ENCODE measurements at places on chromosomes 2 and 18. TPM values are rescaled to one million over a fixed set of nuclear protein-coding genes. Genes with fewer than 3 reads are reported as not detected.

The LBH gene
- total RNA-seq: 71.4 TPM

- H3K4me3 ChIP-seq: no peak overlapping the region
- DNase-seq: no peak
- no peaks in the 10 kb centered on the region for H3K36me3 ChIP-seq
- peaks cover 3% of the 10 kb centered on the region for H3K27me3 ChIP-seq
- H3K27ac ChIP-seq: no peak overlapping the region
Measured at GRCh38 chr2:31014516-31014915, 123.7 kb downstream of the GALNT14 start.

- no peak for DNase-seq
- H3K4me1 ChIP-seq: peaks cover 65% of the 10 kb centered on the region
- no peaks in the 10 kb centered on the region for H3K27me3 ChIP-seq
- H3K27ac ChIP-seq: no peak overlapping the region
- H3K36me3 ChIP-seq: peaks cover 50% of the 10 kb centered on the region
Measured at GRCh38 chr2:201269764-201270163, 9.4 kb downstream of the CASP8 start.

DNA sequence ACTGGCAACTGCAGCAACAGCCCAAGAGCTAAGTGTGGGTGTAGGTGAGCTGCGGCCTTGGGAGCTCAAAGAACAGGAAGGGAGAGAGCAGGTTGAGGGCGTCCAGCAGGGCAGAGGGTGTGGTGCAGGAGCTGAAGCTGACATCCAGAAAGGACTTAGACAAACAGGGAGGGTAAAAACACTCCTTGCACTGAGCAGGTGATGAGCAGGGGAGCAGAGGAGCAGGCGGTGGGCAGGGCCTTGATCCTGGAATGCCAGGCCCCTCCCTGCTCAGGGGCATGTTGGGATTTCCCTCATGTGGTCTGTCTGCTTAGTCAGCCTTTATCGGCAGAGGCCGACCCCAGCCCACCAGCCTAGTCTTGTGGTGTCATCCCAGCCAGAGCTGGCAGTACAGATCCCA lies 63.6 kb downstream of the VSNL1 start:
- H3K4me3 ChIP-seq: no peak overlapping the region
- no peak overlapping the region for H3K27ac ChIP-seq
- DNase-seq: no peak
- peaks cover 5% of the 10 kb centered on the region for H3K27me3 ChIP-seq
- H3K36me3 ChIP-seq: no peaks in the 10 kb centered on the region

DNA sequence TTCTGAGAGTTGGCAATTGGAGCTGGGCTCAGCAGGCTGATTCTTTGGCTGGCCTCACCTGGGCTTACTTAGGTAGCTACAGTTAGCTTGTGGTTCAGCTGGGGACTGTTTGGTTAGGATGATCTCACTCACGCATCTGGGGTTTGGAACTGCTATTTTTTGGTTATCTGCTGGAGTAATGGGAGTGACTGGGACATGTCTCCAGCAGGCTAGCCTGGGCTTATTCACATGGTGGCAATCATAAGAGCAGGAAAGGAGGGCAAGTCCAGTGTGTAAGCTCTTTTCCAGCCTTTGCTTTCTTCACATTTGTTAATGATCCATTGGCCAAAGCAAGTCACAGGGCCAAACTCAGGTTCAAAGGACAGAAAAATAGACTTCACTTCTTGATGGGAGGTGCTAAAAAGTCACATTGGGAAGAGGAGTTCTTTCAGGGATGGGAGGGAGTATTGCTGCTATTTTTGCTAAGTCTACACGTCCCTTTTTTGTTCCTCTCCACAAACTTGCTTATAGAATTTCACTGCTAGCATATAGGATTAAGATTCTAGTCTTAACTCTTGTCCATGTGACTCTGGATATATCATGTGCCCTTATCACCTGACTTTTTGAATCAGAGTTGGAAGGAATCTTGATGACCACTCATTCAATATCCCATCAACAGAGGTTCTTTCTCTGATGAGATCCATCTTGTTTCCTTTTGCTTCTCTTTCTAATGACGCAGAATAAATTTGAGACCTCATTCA lies 174.0 kb downstream of the ZFP36L2 start:
- no peak overlapping the region for H3K4me3 ChIP-seq
- H3K27ac ChIP-seq: no peak overlapping the region
- no peaks in the 10 kb centered on the region for H3K27me3 ChIP-seq
